ENCODE measurements at places on chromosomes 3 and 15.

GRCh38 chr3:180378496-180378895 lies 223.5 kb upstream of the TTC14 start:
- no peak for DNase-seq

GRCh38 chr3:121274411-121274810 lies 271.4 kb downstream of the POLQ start:
- DNase-seq, result no peak

GRCh38 chr3:189548053-189548452 lies 83.1 kb upstream of the TP63 start:
- DNase-seq, result no peak

DNA sequence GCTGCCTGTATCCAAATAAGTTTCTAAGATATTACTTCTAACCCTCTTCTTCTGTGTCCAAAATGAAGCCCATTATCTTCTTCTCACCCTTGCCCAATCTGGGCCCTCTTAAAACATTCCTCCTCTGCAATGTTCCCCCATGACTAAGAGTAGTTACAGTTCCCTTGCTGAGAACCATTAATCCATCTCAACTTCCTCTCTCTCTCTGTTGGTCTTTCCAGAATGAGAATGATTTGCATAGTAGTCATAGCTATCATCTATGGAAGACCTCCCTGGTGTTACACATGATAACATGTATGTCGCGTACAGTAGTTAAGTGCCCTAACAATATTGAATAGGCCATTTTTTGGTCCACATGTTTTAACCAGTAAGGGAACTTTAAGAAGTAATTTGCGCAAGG lies 177.9 kb downstream of the ANXA2 start:
- DNase-seq, result no peak

- no peak for DNase-seq
These were observed 50.3 kb downstream of the IL20RB start for GRCh38 chr3:137008131-137008530.

- no peak for DNase-seq
These were observed 173.3 kb upstream of the GOLIM4 start for GRCh38 chr3:168269001-168269400.

DNA sequence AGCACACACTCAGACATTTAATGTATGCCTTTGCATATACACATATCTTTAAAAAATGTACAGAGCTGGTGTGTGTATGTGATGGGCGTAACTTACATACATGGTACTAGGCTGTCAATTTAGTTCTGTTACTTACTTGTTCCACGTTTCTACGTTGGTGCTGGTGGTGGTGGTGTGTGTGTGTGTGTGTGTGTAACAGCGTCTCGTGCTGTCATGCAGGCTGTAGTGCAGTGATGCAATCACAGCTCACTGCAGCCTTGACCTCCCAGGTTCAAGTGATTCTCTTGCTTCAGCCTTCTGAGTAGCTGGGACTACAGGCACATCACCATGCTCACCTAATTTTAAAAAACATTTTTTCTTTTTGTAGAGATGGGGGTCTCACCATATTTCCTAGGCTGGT lies 64.2 kb downstream of the ISG20 start:
- DNase-seq, result peak; percentile 16

DNA sequence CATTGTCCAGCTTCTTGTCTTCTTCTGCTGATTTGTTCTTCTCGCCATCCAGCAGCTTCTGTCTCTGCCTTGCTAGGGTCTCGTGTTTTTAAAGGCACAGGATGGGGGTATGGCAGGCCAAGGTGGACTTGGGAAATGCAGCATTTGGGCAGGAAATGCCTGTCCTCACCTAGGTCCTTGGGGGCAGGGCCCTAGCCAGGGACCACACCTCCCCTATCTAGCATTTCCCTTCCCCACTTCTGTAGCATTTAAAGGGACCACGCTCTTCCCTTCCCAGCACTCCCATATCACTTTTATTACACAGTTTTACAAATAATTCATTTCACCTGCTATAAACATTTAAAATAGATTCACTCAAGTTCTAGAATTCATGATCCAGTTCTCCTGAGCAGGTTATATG lies 315.4 kb upstream of the LMCD1 start:
- no peak for DNase-seq

DNA sequence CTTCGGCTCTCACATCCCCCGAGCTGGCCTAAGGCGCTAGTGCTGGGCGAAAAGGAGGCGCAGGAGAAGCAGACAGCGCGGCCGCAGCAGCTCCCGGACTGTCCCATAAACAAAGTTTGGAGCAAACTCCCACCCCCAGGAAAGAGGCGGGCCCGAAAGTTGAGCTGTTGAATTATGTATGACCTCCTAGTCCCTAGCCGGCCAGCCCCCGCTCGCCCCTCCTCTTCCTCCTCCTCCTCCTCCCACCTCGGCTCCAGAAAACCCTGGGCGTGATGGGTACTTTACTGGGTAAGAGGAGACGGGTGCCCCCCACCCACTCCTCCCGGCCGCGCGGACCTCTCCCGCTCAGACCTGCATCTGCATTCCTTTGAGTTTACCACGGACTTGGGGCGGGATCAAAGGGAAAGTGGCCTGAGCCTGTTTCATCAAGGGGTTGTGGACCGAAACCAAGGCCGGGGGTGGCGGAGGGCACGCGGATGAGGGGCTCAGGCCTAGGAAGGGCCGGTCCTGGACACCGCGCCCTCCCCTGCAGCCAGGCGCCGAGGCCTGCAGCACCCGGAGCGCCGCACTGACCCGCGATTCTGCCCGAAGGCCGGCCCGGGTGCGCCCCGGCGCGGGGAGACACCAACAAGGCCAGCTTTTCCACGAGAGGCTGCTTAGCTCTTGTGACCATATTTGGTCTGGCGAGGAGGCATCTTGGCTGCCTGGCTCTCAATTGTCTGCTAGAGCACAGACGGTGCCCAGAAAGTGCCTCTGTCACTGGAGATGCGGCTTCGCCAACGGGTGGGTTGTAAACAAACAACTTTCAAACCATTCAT lies at the start of gene WWTR1:
Gene WWTR1 (minus strand): TSS at position 100 of the 818 bp plus-strand sequence. CDS start 719 bp downstream, outside the sequence.
- peak; percentile 94 for DNase-seq

GRCh38 chr3:177451301-177451750 lies 254.0 kb upstream of the TBL1XR1 start:
- no peak for DNase-seq

GRCh38 chr3:126146034-126146433 lies 34.4 kb downstream of the ALDH1L1 start:
- no peak for DNase-seq

DNA sequence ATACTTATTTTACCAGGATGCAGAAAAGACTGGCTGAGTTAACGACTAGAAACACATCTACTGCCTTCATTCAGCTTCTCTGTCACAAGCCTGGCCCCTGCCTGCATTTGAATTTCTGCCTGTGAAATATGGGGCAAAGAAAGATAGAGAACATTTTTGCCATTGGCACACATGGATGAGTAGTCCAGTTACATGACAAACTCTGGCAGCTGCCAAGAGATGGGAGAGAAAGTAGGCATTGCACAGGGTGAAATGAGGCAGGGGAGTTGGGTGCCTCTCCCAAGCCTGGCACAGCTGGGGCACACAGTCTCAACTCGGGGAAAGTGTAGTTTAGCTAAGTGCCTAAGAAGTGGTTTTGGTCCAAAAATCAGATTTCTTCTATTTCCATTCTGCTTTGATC lies 24.0 kb downstream of the ANXA2 start:
- DNase-seq, result no peak

DNA sequence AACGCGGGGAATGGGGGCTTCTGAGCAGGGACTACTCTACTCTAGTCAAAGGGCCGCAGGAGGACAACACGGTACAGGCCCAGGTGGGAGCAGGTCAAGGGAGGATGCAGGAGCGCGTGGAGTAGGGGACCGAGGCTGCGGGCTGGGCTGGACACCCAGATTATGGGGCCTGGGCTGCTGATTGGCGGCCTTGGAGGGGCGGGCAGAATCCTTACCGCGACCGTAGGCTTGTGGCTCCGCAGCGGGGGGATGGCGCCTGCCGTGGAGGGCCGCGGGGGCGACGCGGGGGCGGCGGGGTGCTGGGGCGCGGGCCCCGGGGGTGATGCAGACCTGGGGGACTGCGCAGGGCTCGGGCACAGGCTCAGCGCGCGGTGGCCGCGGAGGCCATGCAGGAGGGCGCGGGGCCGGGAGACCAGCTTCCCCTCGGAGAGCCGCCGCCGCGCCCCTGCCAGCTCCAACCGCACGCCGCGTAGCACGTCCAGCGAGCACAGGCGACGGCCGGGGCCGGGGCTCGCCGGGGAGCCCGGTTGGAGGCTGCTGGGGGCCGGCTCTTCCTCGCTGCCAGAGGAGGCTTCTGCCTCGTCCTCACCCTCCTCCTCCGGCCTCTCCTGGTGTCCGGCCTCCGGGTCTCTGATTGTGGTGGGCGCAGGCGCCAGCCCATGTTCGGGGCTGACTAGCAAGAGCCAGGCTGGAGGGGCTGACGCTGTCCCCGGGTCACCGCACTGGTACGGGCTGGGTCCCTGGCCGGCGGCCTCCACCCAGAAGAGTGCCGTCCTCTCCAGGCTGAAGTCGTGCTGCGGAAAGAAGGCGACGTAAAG lies 12.9 kb downstream of the UBAP1L start:
- DNase-seq, result no peak

GRCh38 chr15:101062063-101062462 lies 142.9 kb downstream of the LRRK1 start:
- DNase-seq, result no peak

- DNase-seq, result no peak
These were observed 40.6 kb downstream of the ADAMTSL3 start for GRCh38 chr15:83694536-83694935.

DNA sequence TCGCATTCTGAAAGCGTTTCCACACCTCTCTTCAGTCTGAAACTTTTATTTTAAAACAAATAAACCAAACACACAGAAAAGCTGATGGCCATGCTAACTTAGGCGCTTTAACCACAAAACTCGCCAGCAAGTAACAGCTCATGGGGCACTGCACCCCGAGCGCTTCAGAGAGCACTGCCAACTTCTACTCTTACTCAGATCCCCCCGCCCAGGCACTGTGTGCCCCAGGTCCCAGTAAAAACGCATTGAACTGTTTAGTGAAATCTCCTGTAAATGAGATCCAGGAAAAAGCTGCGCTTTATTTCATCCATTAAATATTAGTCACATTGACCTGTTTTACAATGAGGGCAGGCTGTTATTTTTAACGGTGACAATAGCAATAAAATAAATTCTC lies 99.7 kb downstream of the LRIG1 start:
- no peak for DNase-seq

DNA sequence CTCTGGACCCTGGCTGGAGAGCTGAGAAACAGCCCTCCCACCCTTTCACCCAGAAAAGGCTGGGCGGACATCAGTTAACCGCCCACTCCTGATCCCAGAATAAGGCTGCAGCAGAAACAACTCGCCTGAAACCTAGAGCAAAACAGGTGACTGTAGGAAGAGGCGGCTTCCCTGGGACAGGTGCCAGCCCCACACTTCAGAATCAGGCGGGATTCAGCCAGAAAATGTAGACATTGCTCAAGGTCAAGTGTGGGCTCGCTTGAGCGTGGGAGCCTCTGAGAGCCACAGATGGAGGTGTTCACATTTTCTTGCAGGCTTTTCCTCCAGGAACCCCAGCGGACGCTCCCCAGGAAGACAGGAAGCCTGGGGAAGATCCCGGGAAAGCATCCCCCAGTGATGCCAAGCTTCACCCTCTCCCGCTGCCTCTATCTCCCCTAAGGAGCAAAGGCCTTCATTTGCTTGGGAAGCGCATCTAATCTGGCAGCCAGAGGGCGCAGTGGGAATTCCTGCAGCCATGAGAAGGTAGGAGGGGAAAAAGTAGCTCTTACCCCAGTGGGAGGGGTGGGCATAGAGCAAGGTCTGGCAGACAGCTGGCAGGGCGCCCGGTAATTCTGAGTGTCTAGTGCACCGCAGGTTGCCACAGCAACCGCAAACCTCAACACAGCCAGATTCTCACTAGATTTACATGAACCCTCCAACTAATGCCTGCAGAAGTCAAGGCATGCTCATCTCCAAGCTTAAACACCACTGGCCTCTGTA lies 77.7 kb downstream of the OCA2 start:
- peak; percentile 48 for DNase-seq

- DNase-seq, result peak; percentile 76
These were observed 32.4 kb upstream of the CDV3 start for GRCh38 chr3:133540896-133541674.

DNA sequence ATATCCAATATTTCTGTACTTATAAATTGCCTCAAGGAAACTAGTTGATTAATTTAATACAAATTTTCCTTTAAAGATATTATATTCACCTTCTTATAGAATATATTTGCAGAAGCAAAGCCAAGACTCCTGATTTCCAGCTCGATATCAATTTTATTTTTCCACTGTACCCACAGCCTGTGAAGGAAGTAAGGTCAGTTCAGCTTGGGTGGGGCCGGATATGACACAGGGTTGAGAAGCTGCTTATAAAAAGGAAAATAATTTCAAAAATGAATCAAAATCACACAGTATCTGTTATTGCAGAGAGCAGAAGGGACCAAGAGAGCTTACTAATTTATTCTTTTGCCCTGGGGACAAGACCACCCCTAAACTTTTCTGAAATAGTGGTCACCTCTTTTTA lies 491.4 kb downstream of the TUSC7 start:
- no peak for DNase-seq

- peak; percentile 47 for DNase-seq
These were observed 6.3 kb downstream of the THBS1 start for GRCh38 chr15:39587096-39587721.

DNA sequence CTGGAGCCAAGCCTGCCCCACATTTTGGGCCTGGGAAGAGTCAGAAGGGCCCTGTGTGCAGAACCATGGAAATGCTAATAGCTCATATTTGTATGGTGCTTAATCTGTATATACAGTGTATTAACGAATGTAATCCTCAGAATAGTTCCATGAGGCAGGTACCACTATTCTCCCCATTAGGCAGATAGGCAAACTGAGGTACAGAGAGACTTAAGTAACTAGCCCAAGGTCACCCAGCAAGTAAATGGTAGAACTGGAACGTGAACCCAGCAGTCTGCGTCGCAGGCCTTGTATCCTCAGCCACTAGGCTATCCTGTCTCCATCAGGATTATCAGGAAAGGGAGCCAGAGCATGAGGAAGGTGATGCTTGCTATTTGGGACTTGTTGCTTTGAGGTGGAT lies 28.0 kb upstream of the GLCE start:
- DNase-seq, result no peak

GRCh38 chr15:81511138-81511537 lies 137.1 kb upstream of the TMC3 start:
- DNase-seq, result peak; percentile 70

DNA sequence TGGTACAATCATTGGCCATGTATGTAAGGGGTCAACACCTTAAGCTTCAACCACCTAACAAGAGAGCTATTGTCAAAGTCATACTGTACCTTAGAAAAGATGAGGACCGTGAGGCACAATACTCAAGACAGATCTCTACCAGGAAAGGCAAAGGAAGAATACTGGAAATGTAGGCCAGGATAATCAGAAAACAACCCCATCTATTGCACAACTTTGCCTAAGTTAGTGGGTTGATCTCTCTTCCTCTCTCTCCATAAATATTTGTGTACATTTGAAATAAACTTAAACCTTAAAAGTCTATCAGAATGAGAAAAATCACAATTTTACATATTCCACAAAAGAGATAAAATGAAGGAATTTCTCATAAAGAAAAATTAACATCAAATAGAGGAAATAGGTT lies 556.9 kb downstream of the MECOM start:
- no peak for DNase-seq

Measured in IMR-90 (cell line).